ENCODE measurements at places on chromosomes 2 and 18. TPM values are rescaled to one million over a fixed set of nuclear protein-coding genes. Genes with fewer than 3 reads are reported as not detected.

Gene CYS1
- total RNA-seq: not detected

Gene CYBRD1
- total RNA-seq: 0.69 TPM

Gene MC4R
- total RNA-seq: not detected

Gene ALLC
- not detected for total RNA-seq

Gene NAPG
- 38.0 TPM for total RNA-seq

Gene RTP5
- total RNA-seq: 0.58 TPM

Gene ERICH2
- not detected for total RNA-seq

Gene ACAA2
- total RNA-seq: 73.7 TPM

Gene UPP2
- total RNA-seq: not detected

Gene C2orf81
- total RNA-seq: 2.3 TPM

Gene RAB6D
- total RNA-seq: not detected

Gene NEB
- total RNA-seq: 1.3 TPM

Gene EFR3B
- total RNA-seq: 0.24 TPM

Gene SNORC
- 2.0 TPM for total RNA-seq

Gene OTX1
- total RNA-seq: not detected

Gene DNAJC27
- total RNA-seq: 6.5 TPM

Data from activated T-helper 17 cell treated with anti-CD3 and anti-CD28 coated beads, Interleukin-2, amount 50 U/mL, for 72 hours (primary cell).